ENCODE measurements at places on chromosomes 3 and 15. TPM values are rescaled to one million over a fixed set of nuclear protein-coding genes. Genes with fewer than 3 reads are reported as not detected.
A peak's percentile ranks its signal among the peaks of the same experiment; 100 is the strongest.

Gene SLC28A1
- not detected for total RNA-seq

Gene NANOGP8
- total RNA-seq = not detected

Gene TYRO3
- total RNA-seq = 3.9 TPM

Gene ALS2CL
- 240 TPM for total RNA-seq

Gene PLXNA1
- total RNA-seq = 42.1 TPM

Gene IL17RB
- total RNA-seq = not detected

Gene RAB27A
- 22.9 TPM for total RNA-seq

DNA sequence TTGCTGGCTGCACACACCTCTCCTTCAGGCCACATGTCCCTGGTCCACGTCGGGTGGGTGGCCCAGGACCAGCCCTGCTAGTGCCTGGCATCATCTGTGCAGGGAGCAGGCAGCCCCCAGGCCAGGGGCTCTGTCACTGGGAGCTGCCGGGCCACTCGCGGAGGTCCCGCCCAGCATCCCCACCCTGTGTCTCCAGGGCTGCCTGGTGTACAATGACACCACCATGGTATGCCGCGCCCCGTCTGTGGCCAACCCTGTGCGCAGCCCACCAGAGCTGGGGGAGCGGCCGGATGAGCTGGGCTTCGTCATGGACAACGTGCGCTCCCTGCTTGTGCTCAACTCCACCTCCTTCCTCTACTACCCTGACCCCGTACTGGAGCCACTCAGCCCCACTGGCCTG, 34.3 kb downstream of the PLXNA1 start:
- DNase-seq = no peak

DNA sequence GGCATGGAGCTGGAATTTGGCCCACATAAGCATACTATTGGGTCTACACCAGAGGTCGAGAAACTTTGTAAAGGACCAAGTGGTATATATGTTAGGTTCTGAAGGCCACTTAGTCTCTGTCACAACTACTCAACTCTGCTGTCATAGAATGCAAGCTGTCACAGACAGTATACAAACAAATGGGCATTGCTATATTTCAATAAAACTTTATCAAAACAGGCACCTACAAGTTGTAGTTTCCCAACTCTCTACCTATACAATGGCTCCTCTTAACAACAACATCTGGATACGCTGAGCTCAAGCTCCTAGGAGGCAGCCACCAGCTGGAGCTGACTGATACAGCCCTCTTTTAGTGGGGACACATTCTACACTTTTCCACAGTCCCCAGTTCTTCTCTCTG, 15.7 kb upstream of the PRICKLE2 start:
- no peak for DNase-seq

GRCh38 chr3:18442756-18443664, 17.9 kb upstream of the SATB1 start:
- no peak for DNase-seq

DNA sequence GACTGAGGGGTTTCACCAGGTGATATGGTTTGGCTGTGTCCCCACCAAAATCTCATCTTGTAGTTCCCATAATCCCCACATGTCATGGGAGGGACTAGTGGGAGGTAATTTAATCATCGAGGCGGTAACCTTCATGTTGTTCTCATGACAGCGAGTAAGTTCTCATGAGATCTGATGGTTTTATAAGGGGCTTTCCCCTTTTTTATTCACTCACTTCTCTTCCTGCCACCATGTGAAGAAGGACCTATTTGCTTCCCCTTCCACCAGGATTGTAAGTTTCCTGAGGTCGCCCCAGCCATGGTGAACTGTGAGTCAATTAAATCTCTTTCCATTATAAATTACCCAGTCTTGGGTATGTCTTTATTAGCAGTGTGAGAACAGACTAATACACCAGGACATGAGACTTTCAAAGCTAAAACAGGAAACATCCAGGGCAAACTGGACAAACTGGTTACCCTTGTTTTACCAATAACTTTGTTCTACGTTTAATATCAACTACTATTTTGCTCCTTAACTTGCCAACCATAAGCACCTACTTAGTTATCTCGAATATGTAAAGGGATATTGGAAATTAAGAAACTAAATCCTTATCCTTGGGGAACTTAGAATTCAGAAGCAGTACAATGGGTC, 98.2 kb downstream of the MYH15 start:
- peak; percentile 82 for DNase-seq

DNA sequence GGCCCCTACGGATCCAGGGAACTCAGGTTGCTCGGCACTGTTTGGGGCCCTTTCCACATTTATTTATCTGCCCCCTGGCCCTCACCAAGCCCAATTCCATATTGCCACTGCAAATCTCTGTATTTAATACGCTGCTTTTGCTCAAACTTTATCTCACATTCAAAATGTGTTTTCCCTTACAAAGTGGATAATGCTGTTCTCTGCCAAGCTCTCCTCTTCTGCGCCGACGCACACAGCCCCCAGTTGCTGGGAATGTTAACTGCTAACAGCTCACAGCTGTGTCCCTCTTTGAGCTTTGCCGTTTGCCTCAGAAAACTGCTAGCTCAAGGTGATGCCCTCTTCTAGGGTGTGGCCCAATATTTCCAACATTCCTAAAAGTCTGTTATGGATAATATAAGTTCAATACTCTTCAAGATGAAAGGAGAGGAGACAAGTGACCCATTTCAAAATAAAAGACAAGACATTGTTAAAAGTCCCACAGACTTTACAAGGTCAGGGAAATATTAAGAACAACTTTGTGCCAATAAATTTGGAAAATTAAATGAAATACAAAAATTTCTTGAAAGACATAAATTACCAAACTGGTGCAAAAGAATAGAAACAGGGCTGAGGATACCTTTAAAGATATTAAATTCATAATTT, 12.6 kb upstream of the FBN1 start:
- no peak for DNase-seq

DNA sequence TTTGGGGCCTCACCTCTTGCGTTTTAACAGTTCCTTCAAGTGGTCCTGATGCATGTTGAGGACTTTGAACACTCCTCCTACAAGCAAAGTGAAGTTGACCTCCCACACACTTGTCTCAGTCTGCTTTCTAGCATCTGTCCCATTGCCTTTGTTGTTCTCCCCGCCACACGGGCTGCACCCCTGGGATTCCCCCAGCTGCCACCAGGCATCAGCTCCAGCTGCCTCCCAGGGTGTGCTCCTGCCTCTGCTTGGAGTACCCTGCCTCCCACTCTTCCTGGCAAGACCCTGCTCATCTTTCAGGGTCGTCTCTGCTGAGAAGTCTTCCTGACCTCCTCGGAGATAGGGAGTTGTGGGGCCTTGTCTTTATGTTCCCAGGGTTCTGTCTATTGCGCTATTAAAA, 52.2 kb downstream of the IGF1R start:
- no peak for DNase-seq

DNA sequence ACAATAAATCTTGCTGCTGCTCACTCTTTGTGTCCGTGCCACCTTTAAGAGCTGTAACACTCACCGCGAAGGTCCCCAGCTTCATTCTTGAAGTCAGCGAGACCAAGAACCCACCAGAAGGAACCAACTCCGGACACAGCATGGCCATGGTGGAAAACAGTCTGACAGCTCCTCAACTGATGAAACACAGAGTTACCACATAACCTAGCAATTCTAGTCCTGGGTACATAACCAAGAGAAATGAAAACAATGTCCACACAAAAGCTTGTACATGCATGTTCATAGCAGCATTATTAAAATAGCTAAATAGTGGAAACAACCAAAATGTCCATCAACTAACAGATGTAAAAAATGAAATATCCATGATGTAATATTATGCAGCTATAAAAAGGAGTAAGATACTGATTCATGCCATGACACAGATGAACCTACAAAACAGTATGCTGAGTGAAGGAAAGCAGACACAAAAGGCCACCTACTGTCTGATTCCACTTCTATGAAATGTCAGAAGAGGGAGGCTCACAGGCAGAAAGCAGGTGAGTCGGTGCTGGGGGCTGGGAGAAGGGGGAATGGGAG, 36.8 kb downstream of the VGLL4 start:
- peak; percentile 71 for DNase-seq

DNA sequence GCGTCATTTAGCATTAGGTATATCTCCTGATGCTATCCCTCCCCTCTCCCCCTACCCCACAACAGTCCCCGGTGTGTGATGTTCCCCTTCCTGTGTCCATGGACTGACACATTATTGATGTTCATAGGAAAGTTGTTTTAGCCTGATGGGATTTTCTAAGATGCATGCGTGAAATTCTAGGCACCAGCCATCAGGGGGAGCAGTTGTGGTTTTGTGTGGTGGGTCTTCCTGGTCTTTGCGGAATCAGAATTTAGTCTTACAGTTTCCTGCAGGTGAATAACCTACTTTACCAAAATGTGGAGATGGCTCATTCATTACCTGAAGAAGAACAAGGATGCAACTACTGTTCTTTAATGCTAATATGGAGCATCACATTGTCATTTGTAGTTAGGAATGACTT, 455.0 kb upstream of the THBS1 start:
- peak; percentile 44 for DNase-seq

GRCh38 chr3:187450431-187451190, 82.4 kb downstream of the RTP4 start:
- no peak for DNase-seq

DNA sequence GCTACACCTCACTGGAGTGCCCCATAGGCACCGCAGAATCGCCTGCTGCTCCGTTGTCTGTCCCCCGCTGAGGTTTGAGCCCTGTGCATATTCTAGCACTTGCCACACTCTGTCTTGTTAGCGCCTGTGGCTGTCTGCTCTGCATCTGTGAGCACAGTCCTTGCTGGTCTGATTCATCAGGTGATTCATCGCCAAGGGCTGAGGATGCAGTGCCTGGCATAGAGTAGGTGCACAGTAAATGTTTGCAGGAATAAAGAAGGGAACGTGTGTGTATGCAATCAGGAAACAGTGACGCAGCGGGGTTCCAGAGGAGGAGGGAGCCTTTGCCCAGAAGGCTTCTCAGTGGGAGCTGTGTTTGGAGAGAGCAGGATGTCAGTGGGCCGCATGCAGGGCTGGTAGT, 124.0 kb upstream of the PLXNA1 start:
- DNase-seq = peak; percentile 100

DNA sequence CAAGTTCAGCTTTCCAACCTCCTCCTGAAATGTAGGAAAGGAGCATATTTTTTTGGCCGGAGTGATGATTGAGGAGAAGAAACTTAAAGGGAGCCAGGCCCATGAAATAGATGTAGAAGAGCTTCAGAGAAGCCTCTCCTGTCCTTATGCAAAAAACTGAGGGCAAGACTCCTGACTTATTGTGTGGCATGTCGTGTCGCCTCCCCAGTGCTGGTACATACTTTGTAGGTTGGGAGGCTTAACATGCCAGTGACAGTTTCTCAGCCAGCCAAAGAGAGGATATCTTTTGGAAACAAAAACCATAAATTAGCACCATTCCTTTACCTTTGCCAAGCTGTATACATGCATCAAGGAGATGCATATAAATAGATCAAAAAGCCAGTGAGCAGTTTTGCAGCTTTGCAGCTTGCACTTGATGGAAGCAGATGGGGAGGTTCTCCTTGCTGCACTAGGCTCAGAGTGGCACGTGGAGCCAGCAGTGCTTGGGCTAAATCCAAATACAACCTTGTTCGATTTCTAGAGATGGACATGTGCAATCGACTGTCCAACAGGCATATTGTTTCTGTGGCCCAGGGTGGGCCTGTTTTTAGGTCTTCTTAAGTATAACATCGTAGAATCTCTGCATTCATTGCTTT, 10.2 kb downstream of the SLCO3A1 start:
- no peak for DNase-seq

DNA sequence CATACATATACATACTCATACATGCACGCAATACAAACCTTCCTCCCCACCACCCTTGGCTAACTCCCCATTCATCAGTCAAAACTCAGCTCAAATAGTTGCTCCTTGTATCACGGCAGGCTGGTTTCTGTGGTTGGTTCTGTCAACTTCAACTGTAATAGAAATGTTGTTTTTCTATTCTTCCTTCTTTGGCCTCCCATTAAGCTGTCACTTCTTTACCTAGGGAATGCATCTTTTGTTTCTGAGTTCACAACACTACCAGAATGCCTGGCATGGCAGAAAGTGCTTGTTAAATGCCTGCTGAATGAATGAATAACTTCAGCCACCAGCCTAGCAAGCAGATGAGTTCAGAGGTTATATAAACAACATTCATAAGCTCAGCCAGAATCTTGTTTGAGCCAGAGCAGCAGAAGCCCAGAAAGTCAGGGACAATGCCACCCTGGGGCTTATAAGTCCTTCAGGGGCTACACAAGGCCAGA, 63.1 kb downstream of the B3GALNT1 start:
- DNase-seq = no peak

DNA sequence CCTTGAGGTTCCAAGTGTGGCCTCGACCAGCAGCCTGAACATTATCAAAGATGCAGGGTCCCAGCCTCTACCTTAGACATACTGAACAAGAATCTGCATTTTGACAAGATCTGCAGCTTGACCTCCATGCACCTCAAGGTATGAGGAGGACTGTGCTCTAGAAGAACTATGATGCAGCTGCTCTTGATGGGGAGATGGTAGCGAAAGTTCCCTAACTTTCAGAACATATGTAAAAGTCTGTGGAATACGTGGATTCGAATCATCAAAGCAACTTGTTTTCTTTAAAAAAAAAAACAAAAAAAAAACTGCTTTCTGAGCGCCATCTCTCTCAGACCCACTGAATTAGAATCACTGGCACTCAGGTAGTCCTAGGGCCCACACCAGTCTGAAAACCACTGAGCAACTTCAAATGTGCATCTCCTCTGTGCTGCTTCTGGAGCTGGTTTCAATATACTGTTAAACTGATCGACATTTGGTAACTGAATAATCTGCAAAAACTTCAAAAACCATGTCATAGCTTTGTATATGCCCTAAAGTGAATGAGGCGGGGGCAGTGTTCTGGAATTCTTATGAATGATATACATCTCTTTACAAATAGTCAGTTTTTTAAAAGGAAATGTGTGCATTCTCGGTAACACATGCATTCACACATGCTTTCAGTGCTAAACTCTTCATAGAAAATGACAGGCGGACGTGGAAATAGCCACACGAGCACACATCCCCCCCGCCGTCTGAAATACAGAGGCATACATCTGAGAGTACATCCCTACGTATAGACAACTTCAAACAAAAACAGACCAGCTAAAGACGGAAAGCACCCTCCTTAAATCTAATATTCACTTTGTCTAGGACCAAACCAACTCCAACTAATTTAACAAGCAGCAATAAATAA, 128.8 kb downstream of the FOXP1 start:
- no peak for DNase-seq

GRCh38 chr15:49900903-49901235, 218.2 kb downstream of the ATP8B4 start:
- DNase-seq = no peak

GRCh38 chr15:87619161-87619960, 637.2 kb downstream of the NTRK3 start:
- DNase-seq = no peak

DNA sequence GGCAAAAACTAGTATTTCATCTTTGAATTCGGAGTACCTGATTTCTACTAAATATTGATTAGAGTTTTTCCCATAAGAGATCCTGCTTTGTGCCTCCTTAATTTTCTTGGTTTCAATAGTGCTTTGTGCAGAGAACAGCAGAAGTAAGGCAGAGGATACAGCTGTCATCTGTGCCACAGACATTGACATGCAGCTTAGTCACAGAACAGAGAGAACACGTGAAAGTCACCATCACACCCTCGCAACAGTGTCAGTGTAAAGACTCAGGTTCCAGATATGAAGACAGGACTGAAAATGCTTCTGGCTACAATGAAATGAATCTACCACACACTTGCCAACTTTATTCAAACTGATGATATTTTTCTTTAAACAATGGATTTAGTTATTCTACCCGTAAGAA, 942.8 kb upstream of the CFAP20DC start:
- no peak for DNase-seq

GRCh38 chr15:64855205-64855975, 13.7 kb downstream of the PLEKHO2 start:
- DNase-seq = peak; percentile 48

- no peak for DNase-seq
Observed at GRCh38 chr3:24145481-24145880, 200.4 kb downstream of the NR1D2 start.

GRCh38 chr3:126261037-126261436, 80.7 kb upstream of the ALDH1L1 start:
- no peak for DNase-seq
